ENCODE measurements at places on chromosomes 7 and 10.

DNA sequence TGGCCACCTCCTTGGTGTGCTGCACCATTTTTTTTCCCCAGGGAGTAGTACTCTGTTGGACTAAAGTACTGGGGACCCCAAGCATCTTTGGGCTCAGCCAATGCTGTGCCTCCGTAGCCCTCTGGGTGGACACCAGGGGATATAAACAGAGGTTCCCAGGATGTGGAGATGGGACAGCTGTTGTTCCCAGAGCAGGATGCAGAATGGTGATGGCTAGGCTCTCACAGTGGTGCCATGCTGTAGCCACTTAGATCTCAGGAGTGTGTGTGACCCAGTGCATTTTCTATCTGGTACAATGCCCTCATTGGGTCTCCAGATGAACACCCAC lies 50.9 kb upstream of the SCIN start:
- no peak for DNase-seq

DNA sequence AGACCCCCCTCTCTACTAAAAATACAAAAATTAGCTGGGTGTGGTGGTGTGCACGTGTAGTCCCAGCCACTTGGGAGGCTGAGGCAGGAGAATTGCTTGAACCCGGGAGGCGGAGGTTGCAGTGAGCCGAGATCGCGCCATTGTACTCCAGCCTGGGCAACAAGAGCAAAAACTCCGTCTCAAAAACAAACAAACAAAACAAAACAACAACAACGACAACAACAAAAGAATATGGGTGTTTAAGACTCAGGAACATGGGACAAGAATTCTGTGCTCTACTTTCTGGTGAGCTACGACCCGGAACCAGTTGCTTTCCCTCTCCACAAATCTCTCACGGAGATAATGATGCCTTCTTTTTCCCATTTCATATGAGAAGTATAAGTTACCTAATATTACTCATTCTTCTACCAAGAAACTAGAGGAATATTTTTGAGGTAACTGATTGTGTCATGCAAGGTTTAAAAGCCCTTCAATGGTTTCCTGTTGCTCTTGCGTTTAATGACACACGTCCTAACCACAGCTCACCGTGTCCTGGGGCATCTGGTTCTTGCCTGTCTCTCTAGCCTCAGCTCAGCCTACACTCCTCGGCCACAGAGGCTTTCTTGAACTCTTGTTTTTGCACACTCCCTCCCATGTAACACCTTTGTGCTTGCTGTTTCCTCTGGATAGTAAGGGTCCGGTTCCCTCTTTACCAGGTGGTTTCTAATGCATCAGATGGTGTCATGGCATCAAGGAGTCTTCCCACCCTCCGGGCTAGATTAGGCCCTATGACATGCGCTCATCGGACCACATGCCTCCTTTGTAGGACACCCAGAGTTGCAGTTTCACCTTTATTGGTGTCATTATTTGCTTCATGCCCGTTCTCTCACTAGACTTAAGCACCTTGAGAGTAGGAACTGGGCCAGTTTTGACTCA lies 67.5 kb downstream of the PFKFB3 start:
- no peak for DNase-seq

DNA sequence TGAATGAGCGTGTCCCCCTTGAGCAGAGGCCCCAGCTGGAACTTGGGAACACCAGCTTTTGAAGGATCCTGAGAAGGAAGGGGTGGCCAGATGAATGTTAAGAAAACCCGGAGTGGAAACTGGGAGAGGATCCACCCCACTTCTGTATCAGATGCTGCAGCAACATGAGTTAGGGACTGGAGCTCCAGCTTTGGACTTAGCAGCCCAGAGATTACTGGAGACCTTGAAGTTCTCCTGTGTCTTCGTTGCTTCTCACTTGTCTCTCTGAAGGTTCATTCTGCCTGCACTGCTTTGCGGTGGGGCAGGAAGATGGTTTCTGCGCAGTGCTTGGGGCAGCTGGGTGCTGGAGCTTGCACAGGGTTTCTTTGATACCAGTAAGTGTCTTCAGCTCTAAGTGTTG lies 9.3 kb downstream of the TMEM248 start:
- no peak for DNase-seq

- DNase-seq: no peak
Measured at GRCh38 chr10:118763202-118763988, 8.6 kb upstream of the CACUL1 start.

DNA sequence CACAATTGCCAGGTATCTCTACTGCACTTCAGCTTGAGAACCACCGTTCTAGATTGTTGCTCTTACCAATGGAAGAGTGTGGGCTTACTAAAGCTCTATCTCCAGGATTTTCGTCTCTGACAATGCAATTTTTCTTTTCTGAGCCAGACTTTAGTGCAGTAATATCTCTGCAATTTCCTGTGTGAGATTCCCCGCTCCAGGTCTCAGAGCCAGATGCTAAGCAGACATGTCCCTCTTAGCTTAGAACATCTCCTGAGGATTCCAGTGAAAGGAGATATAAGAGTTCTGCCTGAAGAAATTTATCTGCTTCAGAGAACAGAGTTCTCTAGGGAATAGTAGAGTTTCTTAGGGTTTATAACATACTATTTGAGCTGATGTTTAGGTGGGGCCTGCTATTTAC lies 82.0 kb downstream of the SND1 start:
- no peak for DNase-seq

- DNase-seq: no peak
Measured at GRCh38 chr7:138025215-138026186, 23.6 kb upstream of the CREB3L2 start.

Data from left hindlimb (tissue), 1 donor.